GM23248 (cell line): ENCODE measurements at places on chromosomes 7 and 10. TPM values are rescaled to one million over a fixed set of nuclear protein-coding genes. Genes with fewer than 3 reads are reported as not detected.

GRCh38 chr7:27917119-27917518 is 177.2 kb downstream of the TAX1BP1 start:
- no peak for DNase-seq

DNA sequence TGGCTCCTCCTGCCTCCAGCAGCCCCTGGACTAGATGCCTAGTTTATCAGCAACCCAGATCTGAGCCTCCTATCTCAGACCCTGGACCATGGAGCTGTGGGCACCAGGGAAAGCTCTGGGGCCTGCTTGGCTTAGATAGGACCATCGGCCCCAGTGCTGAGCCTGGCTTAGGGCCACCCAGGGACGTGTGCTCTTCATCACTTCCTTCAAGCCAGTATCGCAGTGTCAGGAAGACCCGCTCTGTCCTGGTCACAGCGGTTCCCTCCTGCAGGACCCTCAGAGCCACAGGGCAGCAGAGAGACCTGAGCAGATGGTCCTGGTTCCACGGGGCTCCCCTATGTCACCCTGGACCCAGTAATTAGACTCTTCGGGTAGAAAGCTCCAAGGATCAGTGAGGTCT is 105.7 kb upstream of the FAM20C start:
- DNase-seq = no peak

GRCh38 chr7:27868131-27868550 is 128.2 kb downstream of the TAX1BP1 start:
- DNase-seq = peak; percentile 52

DNA sequence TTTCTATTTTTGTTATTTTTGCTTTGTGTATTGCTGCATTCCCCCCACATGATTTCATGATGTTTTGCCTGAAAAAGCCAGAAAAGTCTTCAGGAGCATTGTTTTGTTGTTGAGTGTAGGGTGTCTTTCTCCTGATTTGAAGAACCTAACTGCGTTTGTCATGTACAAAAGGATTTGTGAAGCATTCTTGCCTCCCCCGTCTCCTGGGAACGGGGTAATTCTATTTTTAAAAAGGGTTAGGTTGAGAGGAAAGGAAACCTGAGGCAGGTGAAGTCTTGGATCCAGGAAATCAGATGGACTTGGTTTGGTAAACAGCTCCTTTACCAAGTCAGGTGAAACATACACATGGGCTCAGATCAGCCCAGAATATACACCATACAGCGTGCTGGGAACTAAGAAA is 26.0 kb upstream of the BTBD16 start:
- DNase-seq = no peak

- DNase-seq = peak; percentile 23
These were observed 45.9 kb downstream of the ZNF503 start for GRCh38 chr10:75355706-75356105.

DNA sequence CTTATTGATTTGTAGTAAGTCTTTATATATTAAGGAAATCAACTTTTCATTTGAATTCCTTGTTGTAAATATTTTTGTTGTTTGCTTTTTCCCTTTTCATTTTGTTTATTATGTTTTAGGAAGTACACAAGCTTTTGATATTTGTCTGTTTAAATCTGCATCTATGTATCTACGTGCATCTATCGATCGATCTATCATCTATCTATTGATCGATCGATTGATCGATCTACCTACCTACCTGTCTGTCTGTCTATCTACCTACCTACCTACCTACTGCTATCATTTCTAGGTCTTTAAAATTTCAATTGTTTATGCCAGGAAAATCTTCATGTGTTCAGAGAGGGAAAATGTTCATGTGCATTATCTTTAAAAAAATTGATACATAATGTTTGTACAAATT is 216.8 kb upstream of the MTPN start:
- DNase-seq = no peak

SCART1 gene
- total RNA-seq = 0.65 and 2.1 TPM in 2 replicates

OR6B1 gene
- total RNA-seq = not detected in 2 replicates

PARP12 gene
- 10.4 and 11.0 TPM in 2 replicates for total RNA-seq

GNG11 gene
- 22.5 and 25.9 TPM in 2 replicates for total RNA-seq

UCMA gene
- total RNA-seq = not detected in 2 replicates
